ENCODE measurements at places on chromosomes 6 and 20.

DNA sequence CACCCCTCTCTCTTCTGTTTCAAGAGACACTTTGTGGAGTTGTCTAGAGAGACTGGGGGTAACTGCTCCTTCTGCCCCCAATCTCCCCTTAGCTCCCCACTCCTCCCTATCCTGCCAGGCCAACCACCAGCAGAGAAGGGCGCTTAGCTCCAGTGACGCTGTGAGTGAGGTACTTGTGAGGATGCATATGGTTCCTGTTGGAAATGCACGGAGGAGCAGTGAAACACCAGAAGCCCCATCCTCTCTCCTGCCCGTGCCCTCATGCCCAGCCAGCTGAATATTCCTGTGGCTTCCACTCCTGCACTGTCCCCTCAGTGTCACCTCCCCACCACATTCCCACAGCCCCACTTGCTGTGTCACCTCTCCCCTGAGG, 11.9 kb downstream of the NT5E start:
- DNase-seq: no peak

- DNase-seq: no peak
Measured at GRCh38 chr20:51162015-51162414, 139.1 kb upstream of the KCNG1 start.

- DNase-seq: no peak
Measured at GRCh38 chr20:44104798-44105517, 82.0 kb downstream of the JPH2 start.

- peak; percentile 68 for DNase-seq
Measured at GRCh38 chr6:20092071-20092566, 120.2 kb downstream of the MBOAT1 start.

- DNase-seq: no peak
Measured at GRCh38 chr6:115583290-115583689, 477.4 kb downstream of the FRK start.

- DNase-seq: no peak
Measured at GRCh38 chr6:163565140-163565539, 150.6 kb downstream of the QKI start.

DNA sequence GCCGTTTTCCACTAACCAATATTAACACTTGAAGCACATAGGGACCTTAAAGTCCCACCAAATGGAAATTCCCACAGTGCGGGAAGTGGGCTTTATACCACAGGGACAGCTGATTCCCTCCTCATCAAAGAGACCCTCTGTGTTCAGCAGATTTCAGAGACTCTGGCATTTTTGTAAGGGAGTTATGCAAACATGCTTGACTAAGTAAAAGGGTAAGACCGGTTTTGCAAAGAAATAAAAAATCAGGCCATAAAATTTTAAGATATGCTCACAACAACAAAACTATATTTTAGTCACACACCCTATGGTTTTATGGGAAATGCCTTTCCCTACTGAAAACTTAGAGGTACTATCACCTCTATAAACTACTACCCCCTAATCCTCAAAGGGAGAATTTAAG, 45.4 kb upstream of the SPTLC3 start:
- no peak for DNase-seq

GRCh38 chr20:13877793-13878192, 93.0 kb downstream of the NDUFAF5 start:
- DNase-seq: no peak

All from activated CD4-positive, alpha-beta T cell treated with anti-CD3 and anti-CD28 coated beads, Interleukin-2, amount 10 ng/mL, durations not matched to agents 24 days and 14 days (primary cell).